Stimulated activated naive CD8-positive, alpha-beta T cell treated with anti-CD3 and anti-CD28 coated beads, Interleukin-15, Interleukin-2, amounts not matched to agents 100 U/mL and 50 U/mL, for 24 hours (primary cell): ENCODE measurements at places on chromosomes 11 and 22.

GRCh38 chr22:20025401-20026203, 4.7 kb downstream of the TANGO2 start:
- no peak for DNase-seq

- DNase-seq, result peak; percentile 92
Measured at GRCh38 chr22:19730655-19731360, 7.5 kb downstream of the GP1BB start.

GRCh38 chr22:39296981-39297489, 22.4 kb downstream of the RPL3 start:
- DNase-seq, result no peak

- DNase-seq, result no peak
Measured at GRCh38 chr11:36450110-36450572, 59.9 kb downstream of the TRAF6 start.

DNA sequence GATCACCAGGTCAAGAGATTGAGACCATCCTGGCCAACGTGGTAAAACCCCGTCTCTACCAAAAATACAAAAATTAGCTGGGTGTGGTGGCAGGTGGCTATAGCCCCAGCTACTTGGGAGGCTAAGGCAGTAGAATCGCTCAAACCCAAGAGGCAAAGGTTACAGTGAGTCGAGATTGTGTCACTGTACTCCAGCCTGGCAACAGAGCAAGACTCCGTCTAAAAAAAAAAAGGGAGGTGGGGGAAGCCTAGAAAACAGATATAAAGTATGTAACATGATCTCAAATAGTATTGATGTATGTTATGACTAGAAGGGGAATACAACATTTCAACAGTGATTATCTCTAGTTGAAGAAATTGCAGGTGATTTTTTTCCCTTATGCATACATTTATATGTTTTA, 61.4 kb downstream of the SLC1A2 start:
- no peak for DNase-seq

DNA sequence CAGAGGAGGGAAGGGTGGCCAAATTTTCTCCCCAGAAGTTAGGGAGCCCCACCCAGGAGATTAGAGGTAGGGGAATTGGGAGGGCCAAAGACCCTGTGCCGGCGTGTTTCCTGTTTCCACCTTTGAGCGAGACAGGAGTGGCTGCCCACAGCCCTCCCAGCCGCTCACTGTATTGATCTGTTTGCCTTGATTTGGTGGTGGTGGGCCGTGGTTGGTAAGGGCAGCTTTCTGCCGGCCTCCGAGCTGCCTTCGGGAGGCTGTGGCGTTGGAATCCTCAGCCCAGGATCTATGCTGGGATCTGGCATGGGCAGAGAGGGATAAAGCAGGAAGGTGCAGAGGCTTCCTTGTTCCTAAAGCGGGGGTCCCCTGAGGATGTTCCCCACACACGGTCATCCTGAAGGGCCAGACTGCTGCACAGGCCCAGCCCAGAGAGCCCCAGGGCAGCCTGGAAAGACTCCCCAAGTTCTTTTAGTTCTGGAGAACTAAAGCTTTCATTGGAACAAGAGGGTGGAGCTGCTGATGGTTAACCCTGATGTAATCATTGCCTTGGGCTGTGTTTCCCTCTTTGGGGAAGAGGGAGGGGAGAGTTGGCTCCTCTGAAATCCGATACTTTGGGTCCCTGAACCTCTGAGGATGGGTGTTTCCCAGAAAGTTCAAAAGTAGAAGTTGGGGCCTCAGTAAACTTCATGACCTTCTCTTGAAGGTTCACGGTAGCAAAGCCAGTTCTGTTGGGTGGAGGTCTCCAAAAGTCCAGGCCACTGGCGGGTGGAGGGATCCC, 7.2 kb downstream of the FAM83F start:
- no peak for DNase-seq

DNA sequence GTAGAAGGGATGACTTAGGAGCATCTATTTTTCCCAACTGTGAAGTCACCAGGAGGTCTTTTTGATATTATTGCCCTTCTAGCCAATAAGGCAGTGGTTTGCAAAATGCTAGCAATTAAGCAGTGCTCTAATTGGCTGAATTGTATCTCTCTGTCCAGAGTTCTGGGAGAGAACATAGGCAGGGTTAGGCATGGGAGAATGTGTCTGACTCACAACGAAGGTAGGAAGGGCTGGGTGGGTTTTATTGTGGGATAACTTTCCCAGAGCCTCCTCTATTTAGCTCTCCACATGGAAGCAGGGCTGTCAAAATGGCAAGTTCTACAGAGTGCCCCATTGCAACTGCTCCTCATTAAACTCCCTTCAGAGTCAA, 415.9 kb upstream of the CADM1 start:
- no peak for DNase-seq

DNA sequence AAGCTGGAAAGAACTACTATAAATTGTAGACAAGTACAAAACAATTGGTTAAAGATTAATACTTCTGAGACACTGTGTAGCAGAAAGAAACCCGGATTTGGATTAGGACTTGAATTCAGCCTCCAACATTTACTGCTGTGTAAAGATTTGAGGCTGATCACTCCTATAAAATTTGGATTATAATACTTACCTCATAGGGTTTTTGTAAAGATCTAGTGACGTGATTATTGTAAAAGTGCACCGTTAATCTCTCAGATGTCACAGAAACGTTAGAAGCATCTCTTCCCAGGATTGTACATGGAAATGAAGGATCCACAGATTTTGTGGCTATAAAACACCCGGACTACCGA, 323 bp upstream of the HIKESHI start:
- no peak for DNase-seq

- DNase-seq, result no peak
Measured at GRCh38 chr11:85955531-85955930, 100.3 kb downstream of the CCDC83 start.

DNA sequence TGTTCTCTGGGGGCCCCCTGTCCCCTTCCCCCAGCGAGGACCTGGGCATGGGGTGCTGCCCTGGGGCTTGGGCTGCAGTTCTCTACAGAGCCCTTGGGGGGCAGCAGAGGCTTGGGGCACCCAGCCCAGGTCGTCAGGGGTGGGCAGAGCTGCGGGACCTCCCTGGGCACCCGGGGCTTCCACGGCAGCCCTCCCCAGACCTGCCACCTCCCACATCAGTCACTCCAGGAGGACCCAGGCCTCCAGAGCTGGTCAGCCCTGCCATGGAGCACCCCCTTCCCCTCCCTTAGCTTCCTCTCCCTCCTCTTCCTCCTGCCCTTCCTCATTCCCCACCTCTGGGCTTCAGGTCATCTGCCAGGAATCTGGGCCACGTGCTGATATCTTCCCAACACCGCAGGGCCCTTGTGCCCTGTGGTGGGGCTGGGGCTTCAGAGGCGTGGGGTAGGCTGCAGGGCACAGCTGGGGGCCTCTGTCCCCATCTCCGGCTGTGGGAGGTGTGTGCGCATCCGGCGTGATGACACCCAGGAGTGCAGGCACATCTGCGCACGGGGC, 5.8 kb downstream of the TSPAN4 start:
- DNase-seq, result peak; percentile 81

- DNase-seq, result no peak
Measured at GRCh38 chr11:112785719-112786118, 175.5 kb upstream of the NCAM1 start.

- DNase-seq, result no peak
Measured at GRCh38 chr11:13016415-13016814, 7.3 kb downstream of the RASSF10 start.

DNA sequence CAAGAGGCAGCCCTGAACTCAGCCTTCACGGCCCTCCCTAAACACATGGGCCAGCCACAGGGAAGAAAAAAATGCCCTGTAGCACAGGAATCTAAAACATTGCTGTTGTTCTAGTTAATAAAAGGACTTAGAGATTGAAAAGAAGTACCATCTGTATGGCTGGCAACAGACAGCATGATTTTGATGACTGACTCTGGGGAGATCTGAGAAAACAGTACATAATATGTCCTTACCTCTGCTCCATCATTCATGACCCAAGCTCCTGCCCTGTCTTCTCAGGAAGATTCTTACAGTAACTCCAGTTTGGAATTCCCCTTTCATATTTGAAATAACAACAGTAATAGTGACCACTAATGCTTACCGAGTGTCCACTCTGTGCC, 244.2 kb downstream of the ETS1 start:
- no peak for DNase-seq
